ENCODE measurements at places on chromosomes 7 and 10.

GRCh38 chr7:105675934-105676371 lies 94.7 kb upstream of the EFCAB10 start:
- DNase-seq: no peak

DNA sequence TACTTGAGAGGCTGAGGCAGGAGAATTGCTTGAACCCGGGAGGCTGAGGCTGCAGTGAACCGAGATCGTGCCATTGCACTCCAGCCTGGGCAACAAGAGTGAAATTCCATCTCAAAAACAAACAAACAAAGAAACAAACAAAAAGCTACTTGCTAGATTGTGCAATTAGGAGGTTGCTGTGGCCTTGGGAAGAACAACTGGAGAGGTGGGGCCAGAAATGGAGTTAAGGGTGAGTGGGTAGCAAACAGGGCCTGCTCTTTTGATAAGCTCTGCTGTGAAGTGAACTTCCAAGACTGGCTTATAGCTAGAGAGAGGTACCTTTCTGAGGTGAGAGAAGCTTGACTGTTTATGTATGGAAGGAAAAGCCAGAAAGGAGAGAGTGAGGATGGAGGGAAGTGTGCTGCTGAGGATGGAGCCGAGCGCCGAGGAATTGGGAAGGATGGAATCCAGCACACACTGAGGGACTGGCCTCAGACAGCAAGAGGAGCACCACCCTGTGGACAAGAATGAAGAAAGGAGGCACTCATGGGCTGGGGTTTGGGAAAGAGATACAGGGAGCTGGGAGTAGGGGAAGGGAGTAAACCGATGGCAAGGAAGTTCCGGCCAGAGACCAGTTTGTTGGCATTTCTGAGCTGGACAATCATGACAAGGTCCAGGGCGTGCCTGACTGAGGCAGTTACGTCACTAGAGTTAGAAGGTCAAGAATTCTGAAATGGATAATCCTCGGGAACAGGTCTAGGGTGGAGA lies 7.0 kb upstream of the RPEL1 start:
- DNase-seq: peak; percentile 41

DNA sequence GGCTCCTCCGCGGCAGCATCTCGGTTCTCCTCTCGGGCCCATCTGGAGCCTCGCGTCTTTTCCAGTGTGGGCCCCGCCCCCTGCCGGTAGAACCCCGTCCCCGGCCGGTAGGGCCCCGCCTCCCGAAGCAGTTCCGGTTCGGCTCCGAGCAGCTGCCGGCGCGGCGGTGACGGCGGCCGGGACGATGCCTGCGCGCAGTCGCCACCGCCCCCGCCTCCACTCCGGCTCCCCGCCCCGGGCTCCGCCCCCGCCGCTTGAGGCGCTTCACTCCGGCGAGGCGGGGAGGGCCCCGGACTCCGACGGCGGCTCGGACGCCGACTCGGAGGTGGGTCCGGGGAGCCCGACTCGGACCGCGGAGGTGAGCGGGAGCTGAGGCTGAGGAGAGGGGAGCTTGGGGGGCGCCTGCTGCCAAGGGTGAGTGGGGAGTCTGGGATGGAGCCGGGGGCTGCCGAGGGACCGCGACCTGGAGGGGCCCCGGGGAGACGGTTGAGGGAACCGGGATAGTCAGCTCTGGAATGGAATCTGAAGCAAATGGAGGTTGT lies at the start of gene SAMD8:
SAMD8 (plus strand) TSS at position 292 of the 542 bp plus-strand sequence. CDS start 38,873 bp downstream, outside the sequence.
- peak; percentile 95 for DNase-seq

GRCh38 chr7:79298145-79298760 lies 155.2 kb downstream of the MAGI2 start:
- DNase-seq: peak; percentile 70

GRCh38 chr7:107609811-107610261 lies 29.8 kb downstream of the BCAP29 start:
- no peak for DNase-seq

DNA sequence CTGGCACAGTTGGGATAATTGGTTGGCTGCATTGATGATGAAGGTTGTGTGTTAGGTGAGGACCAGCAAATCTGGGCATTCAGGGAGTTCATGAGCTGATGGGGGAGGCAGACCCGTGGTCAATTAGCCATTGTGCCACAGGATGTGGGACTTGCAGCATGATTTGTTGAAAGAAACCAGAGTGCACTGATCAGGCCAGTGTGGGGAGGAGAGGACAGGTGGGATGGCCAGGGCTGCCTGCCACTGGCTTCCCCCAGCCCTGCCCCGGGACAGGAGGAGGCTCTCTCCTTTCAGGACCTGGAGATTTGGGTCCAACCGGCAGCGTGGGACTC lies 4.3 kb downstream of the CLIP2 start:
- no peak for DNase-seq

- no peak for DNase-seq
Measured at GRCh38 chr7:41858201-41858600, 155.3 kb upstream of the INHBA start.

DNA sequence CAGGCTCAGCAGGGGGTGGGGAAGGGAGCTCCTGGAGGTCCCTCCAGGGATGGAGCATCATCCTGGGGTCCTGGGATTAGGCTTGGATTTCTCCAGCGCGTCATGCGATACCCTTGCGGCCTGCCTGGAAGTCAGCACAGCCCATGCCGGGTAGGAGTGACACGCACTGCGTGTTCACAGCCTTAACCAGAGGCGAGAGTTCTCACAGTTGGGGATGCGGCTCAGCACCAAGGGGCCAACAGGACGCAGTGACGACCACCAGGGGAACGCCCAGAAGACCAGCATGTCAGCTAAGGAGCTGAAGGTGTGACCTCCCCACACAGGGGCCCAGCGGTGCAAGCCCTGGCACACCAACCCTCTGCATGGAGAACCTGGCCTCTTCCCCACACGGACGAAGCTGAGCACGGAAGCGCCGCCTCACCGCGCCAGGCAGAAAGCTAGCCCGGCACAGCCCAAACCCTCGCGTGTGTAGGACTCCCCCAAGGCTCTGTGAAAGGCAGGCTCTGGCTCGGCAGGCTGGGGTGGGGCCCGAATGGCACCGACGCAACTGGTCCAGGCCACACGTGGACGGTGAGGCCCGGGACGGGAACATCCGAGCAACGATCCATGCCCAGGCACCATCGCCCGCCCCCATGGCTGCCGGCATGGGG lies 198.6 kb downstream of the ELFN1 start:
- no peak for DNase-seq

DNA sequence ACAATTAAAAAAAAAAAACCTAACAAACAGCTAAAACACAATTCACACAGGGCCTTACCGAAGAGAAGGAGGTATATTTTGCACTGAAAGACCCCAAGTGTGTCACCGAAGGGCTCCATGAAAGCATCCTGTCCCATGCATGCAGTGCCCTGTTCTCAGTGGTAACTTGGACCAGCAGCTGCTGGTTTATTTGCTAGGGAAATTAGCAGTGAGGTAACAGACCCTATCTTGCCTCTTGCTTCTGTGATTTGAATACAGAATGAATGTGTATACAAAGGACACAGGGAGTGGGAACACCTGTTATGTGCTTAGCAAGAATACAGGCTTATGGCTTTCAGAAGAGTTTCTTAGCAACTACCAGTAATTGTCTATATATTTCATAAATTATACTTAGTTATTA lies at the start of gene HEPACAM2:
HEPACAM2 (minus strand) TSS at position 160 of the 400 bp plus-strand sequence.
- DNase-seq: no peak

GRCh38 chr7:75963381-75963995 lies 30.9 kb downstream of the TMEM120A start:
- no peak for DNase-seq
